Tibial artery (tissue), 4 donors: ENCODE measurements at places on chromosomes 5 and 9.

DNA sequence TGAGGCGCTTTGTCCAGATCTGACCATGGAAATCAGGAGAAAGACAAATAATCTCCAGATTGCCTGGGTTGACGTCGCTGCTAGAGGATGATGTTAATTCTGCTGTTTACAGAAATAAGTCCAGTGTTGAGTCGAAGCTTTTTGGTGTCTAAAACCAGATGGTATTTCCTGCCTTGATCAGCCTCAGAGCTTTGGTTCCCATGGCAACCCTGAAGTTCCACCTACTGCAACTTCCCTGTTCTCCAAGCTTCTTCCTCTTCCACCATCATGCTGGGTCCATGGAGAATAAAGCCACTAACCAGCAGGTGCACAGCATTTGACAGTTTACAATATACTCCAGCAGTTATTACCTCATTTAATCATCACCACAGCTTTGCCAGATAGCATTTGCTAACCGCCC, 18.0 kb upstream of the GABBR2 start:
- peak; percentile 37 for DNase-seq

GRCh38 chr9:105502276-105502675, 54.4 kb downstream of the FSD1L start:
- no peak for DNase-seq

- no peak for DNase-seq
Observed at GRCh38 chr5:61440596-61440995, 108.5 kb downstream of the ZSWIM6 start.

DNA sequence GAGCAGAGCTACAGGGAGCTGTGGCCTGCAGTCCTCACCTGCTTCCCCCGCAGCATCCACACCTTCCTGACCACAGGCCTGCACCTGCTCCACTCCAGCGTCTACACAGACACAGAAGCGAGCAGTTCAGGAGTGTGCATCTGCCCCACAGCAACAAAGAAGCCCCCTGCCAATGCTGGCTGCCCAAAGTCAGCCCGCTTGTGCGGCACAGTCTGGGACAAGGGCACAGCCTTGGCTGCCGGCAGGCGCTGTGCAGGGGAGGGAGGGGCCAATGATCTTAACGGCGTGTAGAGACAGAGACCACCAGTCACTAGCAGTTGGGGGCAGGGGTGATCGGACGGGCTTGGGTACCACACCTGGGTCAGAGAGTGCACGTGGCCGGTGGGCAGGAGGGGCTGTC, 6.6 kb downstream of the BRD9 start:
- DNase-seq: no peak

DNA sequence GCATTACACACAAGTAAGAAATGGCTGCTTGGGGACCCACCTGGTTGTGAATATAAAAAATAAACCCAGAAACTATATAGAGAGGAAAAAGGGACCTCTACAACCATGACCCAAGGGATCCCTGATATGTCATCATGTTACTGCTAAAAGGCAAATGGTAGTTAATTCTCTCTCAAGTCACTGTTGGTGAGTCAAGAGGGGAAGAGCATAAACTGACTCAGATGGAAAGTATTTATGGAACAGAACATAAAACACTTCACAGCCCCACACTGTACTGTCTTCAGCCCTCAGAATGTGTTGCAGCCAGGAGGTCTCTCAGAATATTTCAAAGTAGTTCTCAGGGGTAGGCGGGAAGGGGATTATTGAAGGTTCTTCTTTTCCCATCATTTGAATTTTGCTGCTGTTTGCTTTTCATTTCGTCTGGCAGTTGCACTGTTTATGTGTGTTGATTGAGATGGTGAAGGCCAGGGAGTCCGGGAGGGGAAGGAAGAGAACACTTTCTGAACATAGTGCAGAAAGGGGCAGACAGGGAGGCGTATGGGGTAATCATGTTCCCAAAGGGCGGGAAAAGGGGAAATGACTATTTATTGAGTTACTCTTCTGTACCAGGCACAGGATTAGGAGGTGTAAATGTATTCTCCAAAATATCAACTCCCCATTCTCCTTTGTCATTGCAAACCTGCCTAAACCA, 85.5 kb downstream of the TEK start:
- no peak for DNase-seq
